ENCODE measurements at places on chromosomes 1 and 21. TPM values are rescaled to one million over a fixed set of nuclear protein-coding genes. Genes with fewer than 3 reads are reported as not detected.
A peak's percentile ranks its signal among the peaks of the same experiment; 100 is the strongest.

DNA sequence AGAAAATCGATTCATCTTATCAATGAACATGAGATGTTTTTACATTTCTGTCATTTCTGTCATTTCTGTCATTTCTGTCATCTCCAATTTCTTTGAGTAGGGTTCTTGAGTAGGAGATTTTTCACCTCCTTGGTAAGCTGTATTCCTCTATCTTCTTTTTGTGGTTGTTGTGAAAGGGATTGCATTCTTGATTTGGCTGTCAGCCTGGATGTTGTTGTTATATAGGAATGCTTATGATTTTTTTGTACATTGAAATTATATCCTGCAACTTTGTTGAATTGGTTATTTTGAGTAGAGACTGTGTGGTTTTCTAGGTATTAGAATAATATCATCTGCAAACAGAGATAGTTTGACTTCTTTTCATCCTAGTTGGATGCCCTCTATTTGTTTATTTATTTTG, 1233.7 kb downstream of the PLA2G4A start:
- peaks cover 4% of the 10 kb centered on the region for H3K27me3 ChIP-seq
- no peaks in the 10 kb centered on the region for H3K4me1 ChIP-seq
- no peak overlapping the region for H3K27ac ChIP-seq
- no peak overlapping the region for H3K4me3 ChIP-seq
- no peaks in the 10 kb centered on the region for H3K36me3 ChIP-seq

DNA sequence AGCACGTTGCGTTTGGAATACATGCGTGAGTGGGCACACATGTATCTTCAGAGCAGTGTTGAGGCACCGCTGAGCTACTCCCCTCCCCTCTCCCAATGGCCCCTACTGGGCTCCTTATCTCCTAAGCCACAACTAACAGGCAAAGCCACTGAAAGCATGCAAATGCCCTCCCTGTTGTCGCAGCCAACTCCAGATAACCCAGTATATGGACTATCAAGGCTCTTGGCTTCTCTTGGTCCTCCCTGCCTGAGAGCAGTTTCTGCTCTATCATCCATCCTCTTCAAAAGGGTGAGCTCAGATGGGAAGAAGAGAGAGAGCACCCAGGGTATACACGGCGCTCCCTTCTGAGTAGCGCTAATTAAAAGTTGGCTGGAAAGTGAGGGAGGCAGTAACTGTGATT, 58.5 kb upstream of the CNTN2 start:
- H3K4me1 ChIP-seq, result peaks cover 14% of the 10 kb centered on the region
- DNase-seq, result no peak
- peaks cover 5% of the 10 kb centered on the region for H3K27me3 ChIP-seq
- no peak overlapping the region for H3K4me3 ChIP-seq

- H3K27me3 ChIP-seq, result peaks cover 2% of the 10 kb centered on the region
- H3K36me3 ChIP-seq, result no peaks in the 10 kb centered on the region
- DNase-seq, result no peak
- no peak overlapping the region for H3K27ac ChIP-seq
- no peak overlapping the region for H3K4me3 ChIP-seq
- H3K4me1 ChIP-seq, result peaks cover 12% of the 10 kb centered on the region
Observed at GRCh38 chr1:96075704-96076455, 645.7 kb upstream of the PTBP2 start.

DNA sequence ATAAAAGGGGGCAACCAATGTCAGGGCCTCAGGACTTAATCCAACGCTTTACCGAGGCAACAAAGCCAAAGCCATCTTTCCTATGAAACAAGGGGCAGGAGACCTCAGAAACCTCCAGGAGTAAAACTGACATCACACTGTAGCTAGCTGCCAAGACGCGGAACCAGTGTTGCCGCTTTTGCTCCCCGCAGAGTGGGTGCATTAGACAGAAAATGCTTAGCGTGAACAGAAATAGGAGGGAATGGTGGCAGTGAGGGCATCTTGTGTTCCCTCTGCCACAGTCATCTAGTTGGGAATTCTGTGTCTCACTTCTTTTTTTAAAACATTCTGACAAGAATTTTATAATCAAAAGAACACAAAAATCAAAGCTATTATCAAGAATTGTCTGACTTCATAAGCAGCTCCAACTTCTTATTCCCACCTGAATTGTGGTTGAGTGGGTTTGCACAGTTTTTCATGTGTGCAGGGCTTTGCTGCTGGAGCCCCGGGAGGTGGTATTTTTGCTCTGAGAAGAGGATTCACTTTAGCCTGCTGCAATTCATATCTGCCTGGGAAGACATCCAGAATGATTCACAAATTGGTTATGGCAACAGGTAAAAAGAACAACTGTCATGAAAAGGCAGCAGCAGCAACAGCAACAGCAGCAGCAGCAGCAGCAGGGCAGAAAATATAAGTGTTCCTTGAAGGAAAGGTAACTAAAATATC, 82.2 kb upstream of the DIRAS3 start:
- no peak overlapping the region for H3K27ac ChIP-seq
- no peaks in the 10 kb centered on the region for H3K4me1 ChIP-seq
- H3K27me3 ChIP-seq, result peaks cover 1% of the 10 kb centered on the region

The MYBPH gene
- not detected for total RNA-seq

The HSD3B2 gene
- not detected for total RNA-seq

- H3K4me3 ChIP-seq, result no peak overlapping the region
- peaks cover 11% of the 10 kb centered on the region for H3K27me3 ChIP-seq
- H3K4me1 ChIP-seq, result peaks cover 12% of the 10 kb centered on the region
- no peaks in the 10 kb centered on the region for H3K36me3 ChIP-seq
- H3K27ac ChIP-seq, result no peak overlapping the region
Observed at GRCh38 chr1:21673277-21673780, 4.2 kb upstream of the RAP1GAP start.

GRCh38 chr1:198641966-198642668, 3.3 kb downstream of the PTPRC start:
- H3K36me3 ChIP-seq, result no peaks in the 10 kb centered on the region
- no peak overlapping the region for H3K4me3 ChIP-seq
- H3K27ac ChIP-seq, result no peak overlapping the region

DNA sequence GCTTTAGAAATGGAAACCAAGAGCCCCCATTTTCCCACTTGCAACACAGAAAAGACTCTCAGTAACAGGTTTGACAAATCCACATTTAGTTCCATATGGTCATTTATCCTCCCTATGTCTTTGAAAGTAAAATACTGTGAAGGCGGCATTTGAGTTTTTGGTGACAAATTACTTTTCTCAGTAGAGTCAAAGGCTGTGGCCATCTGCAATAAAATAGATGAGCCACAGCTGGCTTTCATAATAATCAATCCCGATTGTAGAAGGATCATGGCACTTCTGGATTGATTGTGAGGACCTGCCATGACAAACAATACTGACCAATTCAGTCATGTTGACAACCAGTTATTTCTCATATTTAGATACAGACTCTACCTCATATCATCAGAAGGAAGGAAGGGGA, 512.0 kb upstream of the ADGRL2 start:
- no peak overlapping the region for H3K27ac ChIP-seq
- no peaks in the 10 kb centered on the region for H3K36me3 ChIP-seq
- DNase-seq, result no peak
- H3K4me1 ChIP-seq, result no peaks in the 10 kb centered on the region
- no peak overlapping the region for H3K4me3 ChIP-seq
- no peaks in the 10 kb centered on the region for H3K27me3 ChIP-seq

GRCh38 chr1:236543065-236543669, 19.4 kb downstream of the LGALS8 start:
- H3K27me3 ChIP-seq, result peaks cover 2% of the 10 kb centered on the region
- H3K36me3 ChIP-seq, result peaks cover 59% of the 10 kb centered on the region
- no peaks in the 10 kb centered on the region for H3K4me1 ChIP-seq
- DNase-seq, result peak; percentile 20

- H3K4me3 ChIP-seq, result no peak overlapping the region
- H3K27me3 ChIP-seq, result peaks cover 1% of the 10 kb centered on the region
- no peak overlapping the region for H3K27ac ChIP-seq
- no peaks in the 10 kb centered on the region for H3K4me1 ChIP-seq
- DNase-seq, result no peak
Observed at GRCh38 chr1:81424061-81424460, 376.7 kb upstream of the ADGRL2 start.

DNA sequence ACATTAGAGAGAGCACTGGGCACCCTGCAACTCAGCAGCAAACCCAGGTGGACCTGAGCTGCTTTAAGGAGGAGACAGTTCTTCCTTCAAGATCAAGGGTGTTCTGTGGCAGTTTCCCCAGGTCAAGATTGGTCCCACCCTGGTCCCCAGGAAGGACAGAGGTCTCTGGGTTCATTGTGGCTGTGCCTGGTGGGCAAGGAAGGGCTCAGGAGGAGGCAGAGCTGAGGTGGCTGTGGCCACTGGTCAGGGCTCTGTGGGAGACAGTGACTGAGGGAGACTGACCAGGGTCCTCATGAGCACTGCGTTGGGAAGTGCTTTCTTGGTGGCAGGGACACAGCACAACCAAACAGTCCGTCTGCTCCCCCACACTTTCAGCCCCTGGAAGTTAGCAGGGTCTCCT, 141.3 kb downstream of the FCRL5 start:
- H3K27me3 ChIP-seq, result peaks cover 5% of the 10 kb centered on the region
- H3K27ac ChIP-seq, result no peak overlapping the region

DNA sequence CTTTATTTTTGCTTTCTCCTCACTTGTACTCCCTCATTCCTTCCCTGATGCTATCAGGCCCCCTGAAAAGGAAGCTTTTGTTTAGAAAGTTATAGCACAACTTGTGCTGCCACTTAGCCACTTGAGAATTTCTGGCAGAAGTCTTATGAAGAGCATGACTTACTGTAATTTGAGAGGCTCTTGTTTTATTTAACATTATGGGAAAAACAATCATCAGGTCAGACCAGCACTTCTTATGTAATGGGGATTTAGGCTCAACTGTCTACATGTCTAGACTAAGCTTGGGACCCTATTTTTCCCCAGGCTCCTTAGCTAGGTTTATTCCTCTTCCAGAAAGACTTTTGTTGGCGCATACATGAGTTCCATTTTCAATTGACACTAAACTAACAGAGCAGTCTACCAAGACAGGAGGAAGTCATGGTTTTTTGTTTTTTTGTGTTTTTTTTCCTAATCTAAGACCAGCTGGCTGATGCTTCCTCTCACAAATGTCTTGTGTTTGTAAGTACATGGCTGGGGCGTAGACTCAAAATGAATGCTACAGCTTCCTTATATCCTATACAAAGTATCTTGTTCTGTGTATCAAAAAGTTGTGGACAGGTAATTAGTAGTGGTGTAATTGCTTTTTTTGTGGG, 31.5 kb downstream of the TNFSF4 start:
- no peak overlapping the region for H3K4me3 ChIP-seq
- H3K36me3 ChIP-seq, result peaks cover 3% of the 10 kb centered on the region
- no peak for DNase-seq
- H3K27ac ChIP-seq, result no peak overlapping the region

- no peak overlapping the region for H3K27ac ChIP-seq
- H3K4me1 ChIP-seq, result peaks cover 4% of the 10 kb centered on the region
- no peaks in the 10 kb centered on the region for H3K27me3 ChIP-seq
- DNase-seq, result no peak
- H3K4me3 ChIP-seq, result no peak overlapping the region
- no peaks in the 10 kb centered on the region for H3K36me3 ChIP-seq
Observed at GRCh38 chr1:224045556-224045955, 68.4 kb upstream of the FBXO28 start.

The PTPRC gene
- not detected for total RNA-seq

The S100A3 gene
- total RNA-seq, result not detected

DNA sequence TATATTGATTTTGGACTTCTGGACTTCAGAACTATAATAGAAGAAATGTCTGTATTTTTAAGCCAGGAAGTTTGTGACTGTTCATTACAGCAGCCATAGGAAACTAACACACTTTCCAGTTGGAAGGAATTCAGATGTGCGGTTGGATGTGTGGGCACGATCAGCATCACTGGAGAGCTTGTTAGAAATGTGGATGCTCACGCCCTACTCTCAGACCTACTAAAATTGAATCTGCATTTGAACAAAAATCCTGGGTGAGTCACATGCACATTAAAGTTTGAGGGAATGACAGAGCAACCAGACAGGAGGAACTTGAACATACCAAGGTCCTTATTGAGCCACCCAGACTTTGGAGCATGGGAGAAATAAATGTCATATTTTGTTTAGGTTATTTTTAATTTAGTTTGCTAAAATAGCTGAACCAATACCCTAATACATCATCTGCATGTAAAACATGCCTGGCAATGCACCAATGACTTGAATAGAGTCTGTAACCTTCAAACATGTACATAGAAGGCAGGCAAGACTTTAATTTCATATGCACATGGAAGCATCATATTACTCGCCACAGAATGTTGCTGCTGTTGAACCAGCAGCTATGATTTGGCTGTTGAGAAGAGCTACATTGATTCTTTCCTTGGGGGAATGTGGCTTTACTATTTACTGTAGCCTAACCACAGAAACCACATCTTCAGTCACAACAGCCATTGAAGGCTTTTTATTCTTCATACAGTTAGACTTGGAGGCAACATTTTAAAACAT, 346.2 kb downstream of the BARHL2 start:
- H3K36me3 ChIP-seq, result no peaks in the 10 kb centered on the region
- DNase-seq, result no peak
- no peak overlapping the region for H3K4me3 ChIP-seq
- H3K4me1 ChIP-seq, result no peaks in the 10 kb centered on the region
- H3K27ac ChIP-seq, result no peak overlapping the region

- no peaks in the 10 kb centered on the region for H3K27me3 ChIP-seq
- peaks cover 3% of the 10 kb centered on the region for H3K4me1 ChIP-seq
- H3K36me3 ChIP-seq, result no peaks in the 10 kb centered on the region
- H3K27ac ChIP-seq, result no peak overlapping the region
- no peak overlapping the region for H3K4me3 ChIP-seq
Observed at GRCh38 chr1:117970252-117970651, 40.7 kb downstream of the WDR3 start.
